ENCODE measurements at places on chromosomes 3 and 15.

DNA sequence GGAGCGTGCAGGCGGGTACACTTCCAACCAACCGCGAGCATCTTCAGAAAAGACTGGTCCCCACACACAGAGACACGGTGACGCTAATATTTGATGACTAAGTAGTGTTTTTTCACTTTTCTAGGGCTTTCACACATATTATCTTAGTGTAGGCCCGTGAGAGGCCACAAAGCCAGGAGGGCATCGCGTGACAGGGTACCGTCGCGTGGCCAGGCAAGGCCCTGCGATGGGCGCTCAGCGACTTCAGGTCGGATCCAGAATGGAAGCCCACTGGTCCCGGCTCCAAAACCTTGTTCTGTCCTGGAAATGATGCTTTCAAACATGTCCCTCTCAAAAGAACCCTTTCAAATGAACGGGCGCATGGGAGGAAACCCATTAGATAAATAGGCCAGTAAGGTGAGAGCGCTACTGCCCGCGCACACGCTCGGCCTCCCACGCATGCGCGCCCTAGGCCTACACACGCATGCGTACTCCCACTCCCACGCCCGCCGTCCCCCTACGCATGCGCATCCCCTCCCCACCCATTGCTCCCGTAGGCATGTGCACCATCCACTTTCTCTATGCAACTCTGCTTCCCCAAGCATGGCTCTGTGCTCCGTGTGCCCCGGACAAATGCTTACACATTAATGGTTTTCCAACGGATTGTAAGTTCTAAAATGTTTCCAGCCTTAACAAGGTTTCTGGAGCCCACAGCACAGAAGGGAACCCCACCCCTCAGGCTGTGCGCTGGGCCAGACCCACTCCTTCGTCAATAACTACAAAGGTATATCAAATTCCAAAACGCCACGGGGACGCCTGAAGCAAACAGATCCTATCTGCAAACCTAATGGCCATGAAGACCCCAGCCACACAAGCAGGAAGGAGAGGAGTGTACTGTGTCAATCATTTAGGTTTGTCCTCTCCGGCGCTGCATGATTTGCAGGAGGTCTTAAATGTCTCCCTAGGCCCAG lies 72.1 kb downstream of the OCA2 start:
- no peak for DNase-seq

- DNase-seq, result no peak
Measured at GRCh38 chr3:46685446-46685845, 8.0 kb downstream of the ALS2CL start.

DNA sequence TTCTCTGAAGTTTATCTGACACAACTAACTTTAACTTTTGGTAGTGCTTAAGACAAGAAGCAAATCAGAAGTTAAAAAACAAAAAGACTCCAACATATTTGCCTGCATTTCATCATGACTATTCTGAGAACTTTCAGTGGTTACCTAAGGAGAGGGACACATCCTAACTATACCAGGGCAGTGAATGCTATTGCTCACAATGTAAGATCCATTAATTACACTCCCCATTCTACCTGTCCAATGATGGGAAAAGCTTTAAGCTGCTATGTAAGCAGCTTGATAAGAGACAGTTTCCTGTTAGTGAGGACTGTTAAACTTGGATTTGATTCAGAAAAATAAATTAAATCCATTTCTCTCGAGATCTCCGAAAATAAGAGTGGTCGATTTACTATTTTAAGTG lies 37.5 kb downstream of the SERPINI1 start:
- DNase-seq, result no peak

- DNase-seq, result peak; percentile 28
Measured at GRCh38 chr3:72437661-72438406, 410.4 kb downstream of the SHQ1 start.

DNA sequence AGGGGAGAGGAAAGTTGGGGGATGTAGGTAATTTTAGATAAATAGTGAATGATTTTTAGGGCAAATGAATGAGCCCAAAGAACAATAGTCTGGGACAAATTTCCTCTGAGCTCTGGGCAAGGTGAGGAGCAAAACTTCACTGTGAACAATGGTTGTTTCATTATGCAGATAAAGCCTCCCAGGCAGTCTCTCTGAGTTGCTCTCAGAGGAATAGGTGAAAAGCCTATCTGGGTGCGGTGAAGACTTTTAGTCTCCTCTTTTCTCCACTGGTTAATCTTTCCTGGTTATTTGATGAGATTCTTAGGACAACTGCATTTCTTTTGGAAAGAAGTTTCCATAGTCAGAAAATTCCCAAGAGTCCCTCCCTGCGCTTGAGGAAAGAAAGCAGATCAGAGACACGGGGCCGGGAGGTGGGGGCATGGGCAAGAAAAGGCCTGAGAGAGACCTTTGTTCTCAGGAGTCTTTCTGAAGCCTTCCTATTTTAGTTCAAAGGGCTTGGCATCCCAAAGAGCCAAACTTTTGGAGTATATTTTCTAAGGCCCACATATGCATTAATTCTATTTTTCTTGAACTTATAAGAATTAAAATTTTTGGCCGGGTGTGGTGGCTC lies 353.6 kb upstream of the SLCO3A1 start:
- DNase-seq, result no peak

DNA sequence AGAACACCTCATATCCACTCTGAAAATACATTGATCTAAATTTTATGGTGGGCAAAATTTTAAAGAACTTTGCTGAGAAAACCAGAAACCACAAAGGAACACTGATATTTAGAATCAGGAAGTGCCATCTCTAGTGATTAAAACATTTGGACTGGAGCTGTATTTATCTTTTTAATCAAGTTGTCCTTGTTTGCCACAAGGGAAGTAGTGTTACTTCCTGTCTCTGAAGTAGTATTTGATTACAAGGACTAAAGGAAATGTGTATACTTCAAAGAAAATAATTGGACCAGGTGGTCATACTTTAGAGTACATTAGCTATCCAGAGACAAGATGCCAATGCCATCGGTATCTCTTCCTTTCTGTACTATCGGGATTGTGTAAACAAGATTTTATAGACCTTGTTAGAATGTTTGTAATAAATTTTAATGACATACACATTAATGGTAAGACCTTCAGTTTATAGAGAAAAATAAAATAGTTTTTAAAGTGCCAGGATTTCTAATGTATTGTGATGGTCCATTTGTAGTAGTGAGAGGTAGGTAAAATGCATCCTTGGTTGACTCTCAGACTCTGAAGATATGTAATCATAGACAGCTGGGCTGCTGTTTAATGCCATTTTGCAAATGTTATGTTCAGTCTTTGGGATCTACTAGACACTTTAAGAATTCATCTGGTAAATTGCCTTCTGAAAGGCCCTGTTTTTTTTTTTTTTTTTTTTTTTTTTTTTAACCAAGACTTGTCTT lies 131.9 kb downstream of the B3GALNT1 start:
- DNase-seq, result no peak

- no peak for DNase-seq
Measured at GRCh38 chr3:186121278-186121677, 12.4 kb upstream of the ETV5 start.

DNA sequence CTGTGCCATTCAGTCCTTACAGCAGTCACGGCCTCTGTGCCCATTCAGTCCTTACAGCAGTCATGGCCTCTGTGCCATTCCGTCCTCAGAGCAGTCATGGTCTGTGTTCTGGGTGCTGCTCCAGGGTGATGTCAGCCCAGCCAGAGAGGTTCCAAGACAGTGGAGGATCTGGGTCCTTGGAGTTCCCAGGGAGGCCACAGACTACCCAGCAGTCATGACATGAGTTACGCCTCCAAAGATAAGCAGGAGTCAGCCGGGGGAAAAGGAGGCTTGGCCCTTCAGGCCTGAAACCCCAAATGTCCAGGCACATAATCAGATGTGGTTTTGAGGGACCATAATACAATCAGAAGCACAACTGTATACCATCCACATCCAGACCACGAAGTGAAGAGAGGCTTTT lies 115.7 kb downstream of the ADAMTS17 start:
- no peak for DNase-seq

- DNase-seq, result no peak
Measured at GRCh38 chr15:99979371-99979770, 246.1 kb upstream of the LYSMD4 start.

- DNase-seq, result no peak
Measured at GRCh38 chr15:48304398-48304797, 26.8 kb upstream of the DUT start.

DNA sequence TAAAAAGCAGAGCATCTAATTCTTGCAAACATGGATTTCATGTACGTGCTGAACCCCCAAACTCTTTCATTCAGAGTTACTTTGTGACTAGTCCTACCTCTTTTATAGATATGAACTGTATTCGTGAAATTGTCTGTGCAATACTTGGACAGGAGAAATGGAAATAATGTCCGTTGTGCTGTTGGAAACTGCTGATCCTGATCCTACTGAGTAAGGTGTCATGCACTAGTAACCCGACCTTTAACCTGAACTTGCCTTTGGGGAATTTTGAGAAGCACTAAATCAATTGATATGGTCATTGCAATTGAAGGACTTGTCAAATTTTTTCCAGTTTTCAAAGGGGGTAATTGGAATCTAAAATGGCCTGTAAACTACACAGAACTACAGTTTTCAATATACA lies 856.4 kb downstream of the ROBO1 start:
- DNase-seq, result no peak

DNA sequence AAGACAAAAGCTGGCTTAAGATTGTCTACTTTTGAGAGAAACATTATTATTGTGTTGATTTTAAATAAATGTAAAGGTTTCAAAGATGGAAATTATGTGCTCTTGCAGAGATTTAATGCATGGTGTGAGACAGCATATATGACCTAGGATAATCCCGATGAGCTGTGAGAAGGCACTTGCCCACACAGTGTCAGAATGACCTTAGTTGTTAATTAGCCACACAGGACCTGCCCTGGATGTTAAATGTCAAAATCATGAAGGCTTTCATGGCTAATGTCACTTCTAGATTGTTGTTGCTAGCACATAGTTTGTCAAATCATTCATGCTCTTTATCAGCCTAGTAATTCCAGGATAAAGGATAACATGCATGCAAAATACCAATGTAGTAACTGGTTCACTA lies 135.3 kb upstream of the GAP43 start:
- DNase-seq, result no peak

GRCh38 chr3:49779358-49780079 lies 6.8 kb downstream of the IP6K1 start:
- DNase-seq, result no peak

DNA sequence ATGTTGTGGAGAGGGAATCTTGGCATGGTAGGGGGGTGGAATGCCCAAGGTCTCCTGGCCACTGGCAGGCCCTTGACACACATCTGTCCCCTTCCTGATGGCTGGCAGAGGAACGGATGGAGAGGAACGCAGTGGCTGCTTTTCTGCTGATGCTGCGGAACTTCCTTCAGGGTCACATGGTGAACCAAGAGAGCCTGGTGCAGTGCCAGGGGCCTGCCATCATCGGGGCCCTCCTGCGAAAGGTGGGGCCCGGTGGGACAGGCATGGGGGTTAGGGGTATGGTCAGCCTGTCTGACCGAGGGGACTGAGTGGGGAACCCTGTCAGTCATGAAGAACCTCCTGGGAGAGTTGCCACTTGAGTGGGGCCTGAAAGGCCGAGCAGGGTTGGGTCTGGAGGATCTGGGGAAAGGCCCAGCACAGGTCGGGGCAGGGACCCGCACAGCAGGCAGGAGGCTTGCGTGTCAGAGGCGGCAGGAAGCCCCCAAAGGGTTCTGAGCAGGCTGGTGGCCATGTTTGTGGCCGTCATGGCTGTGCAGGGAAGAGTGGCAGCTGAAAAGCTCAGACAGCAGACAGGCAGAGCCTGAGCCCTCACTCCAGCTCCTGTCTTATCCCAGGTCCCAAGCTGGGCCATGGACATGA lies 18.1 kb downstream of the NBEAL2 start:
- no peak for DNase-seq

DNA sequence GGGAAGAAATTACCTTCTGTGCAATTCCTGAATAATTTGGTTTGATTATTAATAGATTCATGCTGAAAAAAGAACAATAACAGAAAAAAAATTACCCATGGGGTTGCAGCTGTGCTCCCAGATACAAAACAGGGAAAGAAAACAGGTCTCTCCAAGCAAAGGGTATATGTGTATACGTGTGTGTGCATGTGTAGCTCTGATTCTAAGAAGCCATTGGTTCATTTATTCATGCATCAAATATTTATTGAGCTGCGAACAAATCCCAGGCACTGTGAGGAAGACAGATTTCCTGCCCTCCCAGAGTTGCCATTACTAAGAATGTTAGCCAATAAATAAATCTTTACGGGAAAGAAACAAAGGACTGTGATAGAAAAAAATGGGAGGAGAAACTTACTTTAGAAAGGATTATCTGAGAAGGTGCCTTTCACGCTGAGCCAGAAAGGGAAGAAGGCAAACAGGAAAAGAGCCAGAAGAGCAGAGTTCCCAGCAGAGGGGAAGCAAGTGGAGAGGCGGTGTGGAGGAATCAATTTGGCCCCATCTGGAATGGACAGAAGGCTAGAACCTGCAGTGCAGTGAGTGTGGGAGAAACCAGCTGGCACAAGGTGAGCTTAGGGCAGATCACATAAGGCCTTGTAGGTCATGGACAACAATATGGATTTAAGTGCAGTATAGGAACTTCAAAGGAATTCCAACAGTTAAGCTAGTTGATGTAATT lies 20.7 kb downstream of the CHL1 start:
- DNase-seq, result no peak

DNA sequence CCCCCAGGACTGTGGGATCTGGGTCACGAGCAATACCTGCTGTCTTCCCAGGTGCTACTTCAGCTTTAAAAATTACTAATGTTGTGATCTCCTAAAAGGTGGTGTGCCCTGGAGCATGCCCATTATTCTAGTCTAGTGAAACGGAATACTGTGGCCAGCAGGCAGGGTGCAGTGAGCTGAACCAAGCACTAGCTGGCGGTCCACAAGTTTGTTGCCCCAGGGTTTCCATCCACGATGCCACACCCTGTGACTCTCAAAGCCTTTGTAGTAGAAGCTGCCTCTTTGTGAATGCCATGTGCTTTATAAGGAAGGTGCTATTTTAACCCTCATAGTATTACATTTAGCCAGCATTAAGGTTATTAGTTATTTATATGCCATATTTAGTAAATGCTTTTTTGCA lies 49.1 kb downstream of the PXYLP1 start:
- no peak for DNase-seq

DNA sequence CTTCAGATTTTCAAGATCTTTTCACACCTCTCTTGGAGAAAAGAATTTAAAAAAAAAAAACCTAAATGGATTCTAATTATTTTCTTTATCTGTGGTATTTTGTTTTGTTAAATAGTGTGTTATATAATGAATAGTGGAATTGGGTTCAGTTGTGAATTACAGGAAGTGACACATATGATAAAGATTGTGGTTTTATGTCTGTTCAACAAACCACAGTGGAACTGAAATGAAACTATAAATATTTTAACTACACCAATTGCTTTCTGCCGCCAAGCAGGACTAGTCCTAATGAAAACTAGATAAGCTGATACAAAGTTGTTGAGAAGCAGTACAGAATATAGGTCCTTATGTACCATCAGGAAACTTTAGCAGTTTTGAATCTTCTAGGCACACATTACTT lies 121.6 kb downstream of the UBE2E2 start:
- peak; percentile 15 for DNase-seq

GRCh38 chr3:73007992-73008712 lies 11.5 kb downstream of the PPP4R2 start:
- DNase-seq, result peak; percentile 33

DNA sequence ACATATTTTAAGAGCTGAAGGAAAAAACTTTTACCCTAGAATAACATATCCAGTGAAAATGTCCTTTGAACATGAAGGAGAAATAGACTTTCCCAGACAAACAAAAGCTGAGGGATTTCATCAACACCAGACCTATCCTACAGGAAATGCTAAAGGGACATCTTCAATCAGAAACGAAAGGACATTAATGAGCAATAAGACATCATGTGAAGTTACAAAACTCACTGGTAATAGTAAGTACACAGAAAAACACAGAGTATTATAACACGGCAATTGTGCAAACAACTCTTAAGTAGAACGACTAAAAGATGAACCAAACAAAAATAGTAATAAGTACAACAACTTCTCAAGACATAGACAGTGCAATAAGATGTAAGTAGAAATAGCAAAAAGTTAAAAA lies 3.5 kb upstream of the ZSCAN2 start:
- no peak for DNase-seq
